ENCODE measurements at places on chromosomes 1 and 21. TPM values are rescaled to one million over a fixed set of nuclear protein-coding genes. Genes with fewer than 3 reads are reported as not detected.

- DNase-seq: peak; percentile 69
Observed at GRCh38 chr1:202135221-202135721, 9.3 kb downstream of the ARL8A start.

- DNase-seq: no peak
Observed at GRCh38 chr1:166166329-166166697, 488 bp downstream of the FAM78B start.

GRCh38 chr1:223556414-223557129, 108.9 kb downstream of the CAPN8 start:
- DNase-seq: peak; percentile 69

- no peak for DNase-seq
Observed at GRCh38 chr1:182279302-182279701, 112.3 kb downstream of the GLUL start.

GUCA2A gene
- 28.8 TPM for total RNA-seq

DNA sequence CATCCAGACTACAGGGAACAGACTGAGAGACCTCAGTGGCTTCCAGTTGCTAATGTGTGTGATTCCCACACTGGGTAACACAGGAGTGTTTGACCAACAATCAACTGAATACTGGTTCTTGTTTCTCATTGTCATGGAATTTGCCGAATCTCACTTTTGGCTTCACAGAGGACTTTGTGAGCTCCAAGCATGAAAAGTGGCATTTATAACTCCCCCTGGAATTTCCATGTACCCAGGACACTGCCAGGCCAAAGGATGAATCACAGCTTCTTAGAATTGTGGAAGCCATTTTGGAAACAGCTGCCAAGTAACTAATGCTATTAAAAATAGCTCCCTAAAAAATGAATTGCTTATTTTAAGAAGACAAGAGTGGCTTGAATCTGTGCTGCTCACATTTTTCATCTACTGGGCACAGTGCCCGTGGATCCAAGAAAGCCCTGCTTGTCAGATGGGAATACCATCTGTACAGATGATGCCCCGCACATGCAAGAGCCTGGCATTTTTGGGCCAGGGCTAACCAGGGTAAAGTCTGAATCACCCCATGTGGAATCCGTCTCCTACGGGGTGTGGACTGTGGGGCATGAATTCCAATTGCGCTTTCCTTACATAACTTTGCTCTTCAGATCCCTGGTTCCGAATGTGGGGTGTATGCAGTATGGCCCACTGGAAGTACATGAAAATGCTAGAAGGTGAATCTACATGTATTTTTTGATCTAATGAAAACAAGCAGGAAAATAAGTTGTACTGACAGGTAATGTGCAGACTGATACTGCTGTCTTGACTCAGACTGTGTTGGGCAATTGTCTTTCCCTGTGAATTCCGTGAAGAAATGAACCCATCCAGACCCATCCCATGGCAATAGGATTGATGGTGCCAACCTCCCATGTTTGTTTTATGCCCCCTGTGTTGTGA, 487.3 kb downstream of the SIPA1L2 start:
- no peak for DNase-seq

RORC gene
- total RNA-seq: not detected
